Lower leg skin (tissue), 4 donors: ENCODE measurements at places on chromosomes 11 and 22. TPM values are rescaled to one million over a fixed set of nuclear protein-coding genes. Genes with fewer than 3 reads are reported as not detected.

DNA sequence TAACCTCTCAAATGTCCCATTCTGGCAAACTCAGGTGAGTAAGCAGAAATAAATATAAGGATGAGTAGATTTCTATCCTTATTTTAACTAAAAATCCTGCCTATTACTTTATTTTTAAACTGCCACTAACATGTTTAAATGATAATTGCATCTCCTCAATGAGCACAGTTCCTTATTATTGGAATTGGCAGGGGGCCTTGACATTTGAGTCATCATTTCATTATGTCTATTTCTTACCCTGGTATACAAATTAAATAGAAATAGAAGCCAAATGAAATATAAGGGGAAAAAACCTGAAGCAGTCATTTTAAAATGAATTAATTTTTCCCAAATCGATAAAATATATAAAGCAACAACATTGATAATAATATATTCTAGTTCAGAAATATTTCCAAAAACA, 81.2 kb downstream of the GUCY1A2 start:
- DNase-seq = no peak

DNA sequence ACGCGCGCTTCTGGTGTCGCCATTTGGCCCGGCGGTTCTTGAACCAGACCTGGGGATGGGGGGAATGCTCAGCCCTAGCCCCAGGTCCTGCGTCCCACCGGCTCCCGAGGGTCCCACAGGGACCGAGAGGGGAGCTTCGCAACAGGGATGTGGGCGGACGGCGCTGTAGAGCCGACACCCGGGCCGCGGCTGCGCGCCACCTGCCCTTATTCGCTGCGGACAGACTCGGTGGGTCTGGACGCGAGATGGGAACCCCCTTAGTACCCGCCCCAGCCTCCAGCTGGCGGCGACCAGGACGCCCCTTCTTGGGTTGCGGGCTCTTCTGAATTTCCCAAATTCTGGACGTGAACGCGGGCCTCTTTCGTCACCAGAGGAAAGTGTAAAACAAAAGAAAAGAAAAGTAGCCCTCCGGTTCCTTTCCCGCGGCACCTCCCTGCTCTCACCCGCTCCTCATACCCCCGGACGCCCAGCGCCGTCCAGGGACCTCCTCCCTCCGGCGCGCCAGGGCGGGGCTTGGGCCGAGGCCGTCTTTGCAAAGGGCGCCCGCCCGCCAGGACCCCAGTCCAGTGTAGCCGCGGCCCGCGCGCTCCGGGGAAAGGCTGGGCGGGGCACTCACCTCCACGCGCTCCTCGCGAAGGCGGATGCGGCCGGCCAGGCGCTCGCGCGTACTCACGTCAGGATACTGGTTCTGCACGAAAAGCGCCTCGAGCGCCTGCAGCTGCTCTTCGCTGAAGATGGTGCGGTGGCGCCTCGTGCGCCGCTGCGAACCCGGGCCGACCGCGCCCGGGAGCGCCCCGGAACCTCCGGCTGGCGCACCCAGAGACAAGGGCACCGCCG, 827 bp downstream of the GSC2 start:
- no peak for DNase-seq

GRCh38 chr22:29203488-29204454, 1.9 kb upstream of the EMID1 start:
- no peak for DNase-seq

DNA sequence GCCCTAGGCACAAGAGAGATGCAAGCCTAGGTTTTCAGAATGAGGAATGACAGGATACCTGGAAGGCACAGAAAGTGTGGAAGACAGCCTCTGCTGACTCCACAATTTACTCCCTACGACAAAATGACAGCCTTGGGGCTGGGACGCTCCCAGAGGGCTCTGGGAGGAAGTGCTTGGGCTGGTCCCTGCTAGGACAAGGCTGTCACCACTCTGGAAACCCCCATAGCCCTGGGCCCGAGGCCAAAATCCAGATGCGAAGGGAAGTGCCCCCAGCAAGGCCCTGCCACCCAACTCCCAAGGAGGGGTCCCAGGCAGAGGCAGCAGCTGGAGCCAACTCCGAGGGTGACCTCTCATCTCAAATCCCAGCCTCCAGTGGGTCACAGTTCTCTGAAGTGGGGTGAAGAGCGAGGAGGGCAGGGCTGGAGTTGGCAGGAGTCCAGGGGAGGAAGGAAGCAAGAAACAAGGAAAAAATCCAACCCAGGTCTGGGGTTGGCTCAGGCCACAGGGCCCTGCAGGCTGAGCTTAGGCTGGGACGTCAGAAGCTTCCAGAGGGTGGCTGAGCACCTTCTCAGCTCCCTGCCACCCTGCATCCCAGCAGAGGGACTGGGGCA, 6.3 kb upstream of the CDC42EP2 start:
- no peak for DNase-seq

- DNase-seq = no peak
Observed at GRCh38 chr11:18270102-18270501, 4.0 kb downstream of the SAA1 start.

DNA sequence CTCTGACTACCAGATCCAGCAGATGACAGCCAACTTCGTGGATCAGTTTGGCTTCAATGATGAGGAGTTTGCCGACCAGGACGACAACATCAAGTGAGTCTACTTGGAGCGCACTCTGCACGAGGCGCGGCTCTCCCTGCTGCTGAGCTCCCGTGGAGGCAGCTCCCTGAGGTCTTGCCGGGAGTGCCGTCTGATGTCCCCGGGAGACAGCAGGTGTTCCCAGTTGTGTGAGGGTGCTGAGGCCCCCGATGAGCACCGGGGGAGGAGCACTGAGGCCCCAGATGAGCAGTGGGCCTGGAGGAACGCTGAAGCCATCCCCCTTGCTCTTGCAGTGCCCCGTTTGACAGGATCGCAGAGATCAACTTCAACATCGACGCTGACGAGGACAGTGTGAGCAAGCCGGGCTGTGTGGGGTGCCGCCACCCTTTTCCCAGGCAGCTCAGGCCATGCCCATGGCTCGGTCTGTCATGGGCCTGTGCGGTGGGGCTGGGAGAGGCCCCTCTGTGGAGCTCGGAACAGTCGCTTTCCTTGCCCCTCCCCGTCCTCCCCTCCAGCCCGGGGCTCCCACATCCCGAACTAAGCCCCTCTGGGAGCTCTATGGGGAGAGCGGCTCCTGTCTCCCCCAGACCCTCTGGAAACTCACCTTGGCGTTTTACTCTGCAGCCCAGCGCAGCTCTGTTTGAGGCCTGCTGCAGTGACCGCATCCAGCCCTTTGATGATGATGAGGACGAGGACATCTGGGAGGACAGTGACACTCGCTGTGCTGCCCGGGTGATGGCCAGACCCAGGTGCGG, 37.1 kb downstream of the SBF1 start:
- no peak for DNase-seq

DNA sequence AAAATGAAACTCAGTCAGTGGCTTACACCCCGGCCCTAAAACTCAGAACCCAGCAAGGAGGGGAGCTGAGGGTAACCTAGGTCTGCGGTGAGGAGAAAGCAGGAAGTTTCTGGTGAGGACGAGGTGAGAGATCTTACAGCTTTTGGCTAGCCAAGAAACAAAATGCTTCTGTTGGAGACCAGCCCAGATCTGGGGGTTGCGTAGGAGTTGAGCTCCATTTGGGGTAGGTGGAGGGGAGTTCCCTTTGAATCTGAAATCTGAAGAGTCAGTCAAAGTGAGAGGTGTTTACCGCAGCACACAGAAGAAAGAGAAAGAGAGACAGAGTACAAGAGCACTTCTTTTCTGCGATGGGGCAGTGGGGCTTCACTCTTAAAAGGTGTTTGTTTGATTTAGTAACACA, 29.6 kb downstream of the EHF start:
- DNase-seq = no peak

DNA sequence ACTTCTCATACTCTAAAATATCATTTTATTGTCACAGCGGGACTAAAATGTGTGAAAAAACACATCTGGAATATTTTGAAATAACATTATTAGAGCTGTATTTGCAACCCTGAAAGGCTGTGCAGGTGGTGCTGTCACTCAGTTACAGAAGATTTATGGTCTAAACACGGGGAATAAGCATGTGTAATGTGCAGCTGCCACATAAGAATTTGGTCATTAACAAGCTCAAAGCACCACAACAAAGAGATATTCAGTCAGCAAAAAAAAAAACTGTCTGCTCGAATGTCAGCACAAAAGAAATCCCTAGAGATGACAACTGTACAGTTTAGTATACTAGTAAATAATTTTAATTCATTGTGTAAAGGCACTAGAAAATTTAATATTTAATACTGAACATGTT, 31.3 kb downstream of the TMEM123 start:
- DNase-seq = no peak

DNA sequence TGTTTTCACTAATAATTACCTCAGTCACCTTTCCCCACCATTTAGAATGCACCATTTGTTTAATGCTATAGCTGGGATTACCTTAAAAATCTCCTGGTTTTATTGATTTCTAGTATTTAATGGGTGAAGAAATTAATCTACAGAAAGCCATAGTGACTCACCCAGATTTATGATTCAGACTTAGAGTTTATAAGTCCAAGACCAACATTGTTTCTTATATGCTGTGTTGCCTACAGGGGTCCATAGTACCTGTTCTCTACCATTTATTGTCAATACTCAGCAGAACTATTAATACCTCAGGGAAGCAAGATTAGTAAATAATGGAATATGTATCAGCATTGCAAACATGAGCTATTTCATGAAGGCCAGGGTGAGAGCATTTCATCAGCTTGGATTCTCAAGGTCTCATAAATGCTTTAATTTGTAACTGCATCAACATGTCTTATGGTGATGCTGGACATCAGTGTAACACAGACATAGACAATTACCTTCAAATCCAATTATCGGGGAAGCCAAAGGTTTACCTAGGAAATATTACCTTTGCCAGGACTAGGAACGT, 8.0 kb upstream of the MS4A7 start:
- no peak for DNase-seq

DNA sequence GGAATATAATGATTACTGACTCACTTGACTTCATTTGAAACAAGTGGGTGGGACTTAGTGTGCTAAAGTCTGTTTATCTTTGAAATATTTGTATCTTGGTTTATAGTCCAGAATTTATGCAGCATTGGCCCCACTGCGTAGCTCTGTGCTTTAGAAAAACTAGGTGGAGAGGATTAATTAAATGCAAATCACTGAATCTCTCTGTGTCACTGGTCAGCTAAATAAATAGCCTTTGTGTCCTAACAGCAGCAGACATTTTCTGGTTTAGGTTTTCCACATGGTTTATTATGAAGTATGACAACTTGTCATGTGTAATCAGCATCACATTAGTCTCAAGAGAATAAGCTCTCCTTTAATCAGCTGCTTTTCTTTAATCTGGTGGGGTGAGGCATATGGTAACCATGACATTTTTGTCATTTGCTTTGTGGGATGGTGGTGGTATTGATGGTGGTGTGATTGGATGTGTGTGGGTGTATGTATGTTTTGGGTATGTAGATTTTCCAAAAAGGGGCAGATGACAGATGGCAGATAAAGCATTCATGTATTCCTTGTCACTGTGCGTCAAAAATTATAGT, 33.9 kb downstream of the BCL2L13 start:
- DNase-seq = no peak

- DNase-seq = no peak
Observed at GRCh38 chr22:33247758-33248157, 189.6 kb upstream of the SYN3 start.

DNA sequence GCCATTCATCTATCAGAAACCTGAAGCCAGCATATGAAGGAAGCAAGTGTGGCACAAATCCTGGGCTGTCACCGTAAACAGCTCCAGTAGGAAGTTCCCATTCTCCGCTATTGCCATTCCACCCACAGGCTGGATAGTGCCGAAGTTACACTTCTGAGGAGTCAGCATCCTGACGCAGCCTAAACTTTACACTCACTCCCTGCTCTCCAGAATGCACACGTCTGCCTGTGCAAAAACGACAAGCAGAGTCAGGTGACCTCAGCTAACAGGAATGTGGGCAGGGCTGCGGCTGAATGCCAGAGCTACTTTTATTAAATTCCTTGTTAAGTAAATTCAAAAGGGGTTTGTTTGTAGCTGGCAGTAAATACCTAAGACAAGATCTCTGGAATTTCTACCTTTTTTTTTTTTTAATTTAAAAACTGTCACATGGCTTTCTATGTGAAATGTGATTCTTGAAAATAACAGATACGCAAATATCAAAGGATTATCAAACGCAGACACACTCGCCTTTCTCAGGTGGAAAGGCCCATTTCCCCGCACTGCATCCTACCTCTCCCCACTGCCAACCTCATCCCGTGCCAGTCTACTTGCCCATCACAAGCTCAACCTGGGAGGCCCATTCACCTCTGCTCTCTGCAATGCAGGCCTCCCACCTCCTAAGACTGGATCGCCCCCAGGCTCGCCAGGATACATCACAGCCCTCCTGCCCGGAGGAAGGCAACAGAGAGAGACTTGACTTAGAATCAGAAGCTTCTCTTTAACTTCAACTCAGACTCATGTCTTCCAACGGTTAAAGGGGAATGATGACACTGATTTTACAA, 33.5 kb downstream of the NFRKB start:
- DNase-seq = peak; percentile 89

DNA sequence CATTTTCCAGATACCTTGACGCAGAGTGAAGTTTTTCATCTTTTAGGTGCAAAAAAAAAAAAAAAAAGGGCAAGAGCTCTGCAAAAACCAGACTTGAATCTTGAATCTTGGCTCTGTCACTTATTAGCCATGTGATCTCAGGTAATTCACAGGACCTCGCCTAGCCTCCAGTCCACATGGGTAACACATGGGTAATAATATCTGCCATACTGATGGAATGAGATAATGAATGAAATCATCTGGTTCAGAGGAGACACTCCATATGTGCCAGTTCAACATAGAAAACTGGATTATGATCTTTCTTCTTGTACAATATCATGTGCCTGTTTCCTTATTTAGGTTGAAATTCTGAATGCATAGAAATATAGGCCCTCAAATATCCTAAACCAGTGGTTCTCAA, 8.6 kb upstream of the AMOTL1 start:
- DNase-seq = no peak

GRCh38 chr11:45907911-45908370, 870 bp upstream of the FREY1 start:
- DNase-seq = no peak

DNA sequence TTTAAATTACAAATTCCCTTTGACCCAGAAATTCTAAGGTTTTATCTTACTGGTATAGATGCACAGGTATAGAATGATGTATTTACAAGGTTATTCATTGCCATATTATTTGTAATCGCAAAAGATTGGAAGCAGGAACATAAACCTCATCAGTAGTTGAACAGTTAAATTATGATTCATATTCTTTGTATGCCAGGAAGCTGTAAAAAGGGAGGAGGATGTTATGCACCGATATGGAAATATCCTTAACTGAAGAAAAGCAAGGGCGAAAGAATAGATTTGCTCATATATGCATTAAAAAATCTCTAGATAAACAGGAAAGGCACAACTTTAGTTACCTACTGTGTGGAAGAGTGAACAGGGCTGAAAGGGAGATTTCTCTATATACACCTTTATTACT, 36.7 kb downstream of the PPFIA1 start:
- DNase-seq = no peak

- no peak for DNase-seq
Observed at GRCh38 chr22:16988257-16988656, 19.8 kb downstream of the GAB4 start.

Gene APOBEC3F
- total RNA-seq = not detected

Gene ABCC8
- not detected for total RNA-seq

Gene KCNJ1
- total RNA-seq = 0.10 TPM

Gene NPAS4
- total RNA-seq = not detected

Gene CDKN1C
- total RNA-seq = 28.1 TPM

Gene CCDC81
- not detected for total RNA-seq

Gene SCO2
- 4.8 TPM for total RNA-seq
